ENCODE measurements at places on chromosomes 12 and 14.

DNA sequence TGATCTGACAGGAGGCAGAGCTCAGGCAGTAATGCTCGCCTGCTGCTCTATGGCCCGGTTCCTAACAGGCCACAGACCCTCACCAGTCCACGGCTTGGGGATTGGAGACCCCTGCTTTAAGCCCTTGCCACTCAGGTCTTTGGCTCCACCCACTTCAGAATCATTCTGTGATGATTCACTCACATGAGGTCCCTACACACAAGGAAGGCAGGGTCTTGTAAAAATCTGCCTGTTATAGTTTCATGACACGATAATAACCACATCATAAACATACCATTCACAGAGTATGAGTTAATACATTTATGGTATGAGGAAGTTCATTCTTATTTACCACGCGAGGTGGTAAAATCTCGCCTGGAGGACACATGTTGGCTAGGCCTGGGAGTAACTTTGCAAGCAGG is 29.0 kb upstream of the MAX start:
- DNase-seq: peak; percentile 11

GRCh38 chr12:40222247-40222646 is 2.5 kb upstream of the LRRK2 start:
- no peak for DNase-seq

DNA sequence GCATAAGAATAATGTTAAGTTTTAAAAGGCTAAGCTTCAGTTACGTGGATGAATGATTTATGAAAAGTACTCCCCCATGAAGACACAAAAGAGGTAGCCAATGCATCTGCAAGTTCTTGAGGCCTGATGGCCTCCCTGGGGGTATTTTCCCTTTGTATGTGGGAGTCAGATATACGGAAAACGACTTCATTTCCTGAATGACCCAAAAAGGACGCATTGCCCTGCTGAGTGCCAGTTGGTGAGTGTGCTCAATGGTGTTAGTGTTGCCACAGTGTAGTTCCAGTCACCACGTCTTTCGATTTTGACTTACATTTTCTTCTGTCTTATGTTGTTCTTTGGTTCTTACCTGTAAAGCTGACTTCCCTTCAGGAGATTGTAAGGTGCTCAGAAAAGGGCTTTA is 8.0 kb downstream of the ETV6 start:
- DNase-seq: no peak

DNA sequence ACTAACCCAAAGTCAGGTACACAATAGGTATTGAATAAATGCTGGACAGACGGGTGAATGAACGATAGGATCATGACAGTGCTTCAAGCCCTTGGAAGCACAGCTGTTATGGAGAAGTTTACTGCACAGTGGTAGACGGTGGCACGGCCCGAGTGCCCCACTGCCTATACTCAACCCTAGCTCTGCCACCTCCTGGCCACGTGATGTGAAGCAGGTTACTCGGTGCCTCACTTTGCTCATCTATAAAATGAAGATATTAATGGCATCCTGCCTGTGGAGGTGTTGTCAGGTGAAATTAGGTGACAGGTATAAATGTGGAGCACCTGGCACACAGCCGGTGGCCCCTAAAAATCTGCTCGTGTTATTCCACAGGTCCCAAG is 5.8 kb downstream of the ASB2 start:
- DNase-seq: no peak

- DNase-seq: peak; percentile 3
Measured at GRCh38 chr12:66708704-66709456, 30.0 kb upstream of the GRIP1 start.

- DNase-seq: no peak
Measured at GRCh38 chr12:67813456-67813904, 164.9 kb downstream of the DYRK2 start.

DNA sequence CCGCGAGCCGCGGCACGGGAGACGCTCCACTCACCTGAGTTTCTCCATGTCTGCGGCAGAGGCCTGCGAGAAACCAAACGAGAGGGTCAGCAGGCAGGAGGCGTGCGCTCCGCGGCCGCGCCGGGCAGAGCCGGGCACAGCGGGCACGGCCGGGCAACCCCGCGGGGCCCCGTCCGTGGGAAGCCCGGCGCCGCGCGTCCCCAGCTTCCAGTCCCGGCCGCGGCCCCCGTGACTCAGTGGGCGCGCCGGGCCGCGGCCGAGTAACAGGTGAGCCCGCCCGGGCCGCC is 19.4 kb downstream of the BEGAIN start:
- DNase-seq: no peak

DNA sequence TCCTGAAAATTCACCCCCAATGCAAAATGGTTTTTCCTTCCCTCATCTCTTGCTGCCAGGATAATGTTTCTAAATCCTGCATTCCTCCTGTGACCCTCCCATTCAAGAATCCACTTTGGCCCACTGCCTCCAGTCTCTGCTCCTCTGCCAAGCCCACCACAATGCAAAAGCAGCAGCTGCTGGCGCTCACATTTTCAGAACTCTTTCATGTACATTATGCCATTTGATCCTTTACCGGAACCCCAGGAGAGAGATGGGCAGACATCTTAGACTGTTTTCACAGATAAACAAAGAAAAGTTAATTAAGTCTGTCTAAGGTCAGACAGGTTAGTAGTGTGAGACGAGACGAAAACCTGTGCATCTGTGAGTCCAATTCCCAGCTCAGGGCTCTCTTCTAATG is 12.9 kb downstream of the LRIG3 start:
- DNase-seq: no peak

GRCh38 chr12:119931402-119931801 is 54.3 kb upstream of the CIT start:
- DNase-seq: no peak

- no peak for DNase-seq
Measured at GRCh38 chr12:11810206-11810545, 160.7 kb downstream of the ETV6 start.

DNA sequence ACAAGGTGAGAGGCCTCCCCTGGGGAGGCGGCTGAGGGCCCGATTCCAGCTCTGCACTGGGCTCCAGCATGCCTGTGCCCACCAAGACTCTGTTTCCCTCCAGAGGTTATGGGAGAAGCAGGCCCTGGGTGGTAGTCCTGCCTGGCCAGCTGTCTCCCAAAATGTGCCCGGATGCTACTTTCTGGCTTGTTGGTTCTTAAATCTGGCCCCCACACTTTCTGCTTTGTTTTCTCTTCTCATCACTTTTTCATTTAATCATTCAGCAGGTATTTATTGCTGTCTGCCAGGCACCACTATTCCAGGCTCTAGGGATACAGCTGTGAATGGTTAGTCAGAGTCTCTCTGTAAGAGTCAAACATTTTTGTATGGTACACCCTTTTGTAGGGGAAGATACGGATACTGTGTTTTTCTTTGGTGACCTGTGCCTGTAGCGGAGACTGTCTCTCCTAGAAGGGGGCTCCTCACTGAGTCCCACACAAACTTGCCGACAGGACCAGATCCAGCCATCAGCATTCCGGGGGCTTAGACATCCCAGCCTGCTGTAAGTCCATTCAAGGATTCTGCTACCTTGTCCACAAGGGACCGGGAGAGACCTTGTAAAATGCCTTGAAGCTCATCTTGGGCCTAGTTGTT is 3.8 kb downstream of the DHRS2 start:
- DNase-seq: no peak

DNA sequence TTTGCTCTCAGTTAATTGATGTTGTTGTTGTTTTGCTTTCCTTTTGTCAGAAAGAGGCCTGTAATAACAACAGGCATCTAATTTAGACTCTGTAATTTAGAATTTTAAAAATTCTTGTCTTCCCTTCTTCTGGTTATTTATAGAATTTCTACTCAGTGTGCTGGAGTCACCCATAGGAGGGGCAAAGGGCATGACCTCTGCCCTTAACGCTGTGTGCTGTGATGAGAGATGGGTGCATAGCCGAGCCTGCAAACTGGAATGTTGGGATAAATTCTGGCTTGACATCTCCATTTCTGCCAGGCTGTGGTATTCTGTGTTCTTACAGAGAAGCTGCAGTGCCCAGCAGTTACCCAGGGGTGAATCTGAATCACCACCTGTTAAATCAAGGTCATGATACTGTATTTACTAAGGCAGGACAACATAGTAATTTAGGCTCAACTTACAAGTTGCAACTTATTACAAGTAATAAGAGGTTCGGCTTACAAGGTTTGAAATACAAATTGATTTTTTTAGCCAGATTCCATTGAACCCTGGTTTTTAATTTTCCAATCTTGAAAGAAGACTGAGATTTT is 53.3 kb downstream of the TRAF3 start:
- DNase-seq: no peak

- DNase-seq: no peak
Measured at GRCh38 chr12:3597526-3598210, 106.7 kb downstream of the PRMT8 start.

GRCh38 chr14:96352708-96353107 is 10.4 kb downstream of the ATG2B start:
- DNase-seq: peak; percentile 5

DNA sequence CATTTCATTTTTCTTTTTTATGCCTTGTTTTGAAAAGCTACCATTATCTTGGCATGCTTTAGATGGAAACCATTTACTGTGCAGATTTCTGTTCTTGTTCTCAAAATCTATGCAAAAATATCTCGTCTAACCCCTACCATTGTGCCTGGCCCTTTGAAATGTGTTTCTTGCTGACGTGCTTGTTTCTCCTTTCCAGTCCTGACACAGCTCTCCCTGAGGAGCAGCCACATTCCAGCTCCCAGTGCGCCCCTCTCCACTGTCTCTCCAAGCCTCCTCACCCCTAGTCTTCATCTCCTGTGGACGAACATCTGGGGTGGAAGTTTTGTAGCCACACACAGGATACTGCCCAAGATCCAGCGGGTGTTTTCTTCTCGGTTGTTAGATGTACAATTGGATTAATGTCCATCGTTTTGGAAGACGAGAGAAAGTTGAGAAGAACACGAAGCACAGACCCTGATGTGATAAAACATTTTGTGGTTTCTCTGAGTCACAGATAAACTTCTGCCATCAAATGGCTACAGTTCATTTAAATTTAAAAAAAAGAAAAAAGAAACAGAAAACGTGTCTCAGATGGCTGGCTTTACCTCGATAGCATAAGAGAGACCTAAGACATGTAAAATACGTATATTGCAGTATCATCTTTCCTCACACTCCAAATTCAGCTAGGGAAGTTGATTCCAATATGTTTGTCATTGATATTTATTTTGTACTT is 21.9 kb upstream of the FGD4 start:
- no peak for DNase-seq

DNA sequence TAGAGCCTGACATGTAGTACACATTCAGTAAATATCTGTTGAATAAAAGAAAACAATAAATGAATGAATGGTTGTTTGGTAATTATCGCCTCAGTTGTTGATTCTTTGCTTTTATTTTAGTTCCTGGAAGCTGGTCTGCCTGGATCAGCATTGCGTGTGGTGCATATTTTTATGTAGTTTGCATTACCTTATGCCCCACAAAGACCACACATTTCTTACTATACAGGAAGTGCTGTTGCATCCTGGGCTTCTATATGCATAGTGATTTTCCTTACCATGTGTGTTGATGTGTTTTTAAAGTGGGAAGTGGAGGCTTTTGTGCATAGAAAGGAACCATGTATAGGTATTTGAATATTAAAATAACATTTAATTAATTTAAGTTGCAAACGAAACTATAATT is 43.6 kb downstream of the DYRK2 start:
- DNase-seq: no peak

DNA sequence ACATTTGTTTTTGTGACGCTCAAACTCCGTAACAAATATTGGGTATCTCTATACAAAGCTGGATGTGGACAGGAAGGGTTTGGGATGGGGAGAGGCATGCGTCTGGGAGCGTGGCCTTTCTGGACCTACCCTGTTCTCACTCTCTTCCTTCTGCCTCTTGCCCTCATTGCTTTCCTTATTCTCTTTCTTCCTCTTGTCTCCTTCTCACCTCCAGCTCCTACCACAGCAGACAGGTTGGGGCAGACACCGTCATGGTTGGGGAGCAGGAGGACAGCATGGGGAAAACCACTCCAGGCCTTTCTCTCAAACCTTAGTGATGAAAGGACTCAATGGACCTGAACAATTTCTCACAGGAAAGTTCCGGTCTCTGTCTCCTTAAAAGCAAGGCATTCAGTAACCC is 465.3 kb downstream of the RAD51B start:
- peak; percentile 43 for DNase-seq

- DNase-seq: no peak
Measured at GRCh38 chr14:94021416-94022157, 4.6 kb upstream of the OTUB2 start.

DNA sequence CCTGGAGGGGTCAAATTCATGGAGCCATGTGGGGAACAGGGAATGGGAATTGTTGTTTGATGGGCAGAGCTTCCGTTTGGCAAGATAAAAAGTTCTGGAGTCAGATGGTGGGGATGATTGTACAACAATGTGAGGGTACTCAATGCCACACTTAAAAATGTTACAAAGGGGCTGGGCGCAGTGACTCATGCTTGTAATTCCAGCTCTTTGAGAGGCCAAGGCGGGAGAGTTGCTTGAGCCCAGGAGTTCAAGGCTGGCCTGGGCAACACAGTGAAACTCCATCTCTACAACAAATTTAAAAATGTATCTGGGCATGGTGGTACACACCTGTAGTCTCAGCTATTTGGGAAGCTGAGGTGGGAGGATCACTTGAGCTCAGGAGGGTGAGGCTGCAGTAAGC is 66.0 kb upstream of the DIO3 start:
- DNase-seq: no peak

DNA sequence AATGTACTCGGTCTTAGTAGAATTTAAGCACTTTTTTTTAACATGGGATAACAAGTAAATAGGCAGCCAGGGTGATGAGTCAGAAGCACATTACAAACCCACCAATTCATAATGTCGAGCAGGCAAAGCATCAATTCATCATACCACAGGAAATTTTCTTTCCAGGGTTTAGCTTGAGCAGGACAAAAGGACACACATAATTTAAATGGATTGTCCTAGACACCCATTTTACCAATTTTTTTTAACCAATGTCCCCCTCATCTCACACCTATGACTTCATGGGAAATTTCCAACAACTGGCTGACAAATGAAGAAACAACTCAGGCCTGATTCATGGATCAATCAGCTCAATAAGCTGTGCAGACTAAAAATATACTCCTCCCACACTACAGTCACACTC is 58.8 kb upstream of the FOXG1 start:
- DNase-seq: no peak

DNA sequence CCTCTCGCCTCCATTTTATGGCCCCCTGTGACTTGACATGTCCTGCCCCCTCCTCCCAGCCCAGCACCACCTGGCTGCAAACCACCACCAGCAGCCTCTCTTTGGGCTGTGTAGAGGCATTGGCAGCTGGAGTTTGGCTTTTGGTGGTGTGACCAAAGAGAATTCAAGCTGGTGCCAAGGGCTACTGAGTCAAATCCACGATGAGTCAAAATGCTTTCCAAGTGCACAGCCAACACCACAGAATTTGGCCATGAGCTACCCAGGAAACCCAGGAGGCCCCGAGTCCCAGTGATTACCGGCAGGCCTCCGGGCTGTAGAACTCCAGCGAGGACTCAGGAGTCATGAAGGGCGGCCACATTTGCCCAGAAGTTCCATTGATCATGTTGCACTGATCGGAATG is 53.8 kb downstream of the SCARB1 start:
- no peak for DNase-seq

DNA sequence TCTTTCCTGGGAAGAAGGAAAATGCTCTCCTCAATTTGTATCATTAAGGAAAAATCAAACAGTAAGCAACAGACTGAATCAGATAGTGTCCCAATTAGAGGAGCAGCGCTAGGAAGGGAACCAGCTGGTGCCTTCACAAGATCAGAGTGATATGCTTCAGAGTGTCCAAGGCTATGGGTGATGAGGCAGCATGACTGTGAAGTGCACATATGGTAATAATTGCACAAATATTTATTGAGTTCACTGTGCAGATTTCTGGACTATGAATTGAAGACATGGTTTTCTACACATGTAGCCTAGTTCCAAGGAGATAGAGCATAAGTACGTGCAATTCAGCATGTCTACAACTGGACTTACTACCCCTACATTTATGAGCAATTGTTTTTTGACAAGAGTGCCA is 78.8 kb upstream of the EVL start:
- no peak for DNase-seq

Data from kidney glomerular epithelial cell (primary cell).